Omental fat pad (tissue), 4 donors: ENCODE measurements at places on chromosomes 7 and 10.

GRCh38 chr10:128462844-128463243 is 336.6 kb upstream of the MKI67 start:
- no peak for DNase-seq

GRCh38 chr7:139068544-139069399 is 32.9 kb upstream of the ZC3HAV1L start:
- no peak for DNase-seq

DNA sequence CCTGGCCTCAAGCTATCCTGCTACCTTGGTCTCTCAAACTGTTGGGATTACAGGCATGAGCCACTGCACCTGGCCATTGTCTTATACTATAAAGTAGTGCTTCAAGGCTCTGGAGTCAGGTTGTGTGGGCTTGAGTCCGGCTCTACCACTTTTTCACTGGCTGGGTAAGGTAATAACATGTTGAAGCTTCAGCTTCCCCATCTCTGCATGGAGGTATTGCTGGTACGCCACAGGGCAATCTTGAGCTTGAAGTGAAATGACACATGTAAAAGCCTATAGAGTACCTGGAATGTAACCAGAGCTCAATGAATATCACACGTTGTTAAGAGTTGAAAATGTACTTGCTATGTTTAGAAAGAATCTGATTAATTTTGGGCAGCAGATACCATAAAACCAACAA is 120.8 kb downstream of the POU6F2 start:
- no peak for DNase-seq

- no peak for DNase-seq
Observed at GRCh38 chr10:60456053-60456452, 66.4 kb upstream of the ANK3 start.

GRCh38 chr7:8277394-8277982 is 15.5 kb upstream of the ICA1 start:
- no peak for DNase-seq

- DNase-seq: no peak
Observed at GRCh38 chr10:61835069-61835945, 66.2 kb upstream of the ARID5B start.
